Activated CD8-positive, alpha-beta T cell treated with anti-CD3 and anti-CD28 coated beads, Interleukin-2, amount 10 ng/mL, durations not matched to agents 7 days and 5 days (primary cell): ENCODE measurements at places on chromosomes 7 and 10. TPM values are rescaled to one million over a fixed set of nuclear protein-coding genes. Genes with fewer than 3 reads are reported as not detected.

- DNase-seq: no peak
- no peaks in the 10 kb centered on the region for H3K36me3 ChIP-seq
Observed at GRCh38 chr10:71693377-71693776, 26.2 kb downstream of the C10orf105 start.

DNA sequence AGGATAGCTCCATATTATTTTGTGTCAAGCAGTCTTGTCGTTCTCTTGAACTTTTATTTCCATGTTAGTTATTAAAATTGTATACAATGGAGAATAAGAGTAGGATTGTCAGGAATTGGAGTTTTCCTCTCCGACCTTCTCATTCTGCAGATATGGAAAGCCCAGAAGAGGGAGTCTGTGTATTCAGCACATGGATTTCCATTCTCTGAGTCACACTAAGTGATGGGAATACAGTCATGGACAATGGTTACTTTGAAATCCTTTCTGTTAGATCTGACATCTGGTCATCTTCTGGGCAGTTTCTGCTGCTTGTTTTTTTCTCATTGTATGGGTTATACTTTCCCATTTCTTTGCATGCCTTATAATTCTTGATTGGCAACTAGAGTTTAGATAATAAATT lies 5.0 kb upstream of the TASOR2 start:
- no peak overlapping the region for H3K27ac ChIP-seq
- H3K36me3 ChIP-seq: no peaks in the 10 kb centered on the region
- peaks cover 12% of the 10 kb centered on the region for H3K4me1 ChIP-seq
- DNase-seq: no peak

- no peaks in the 10 kb centered on the region for H3K27me3 ChIP-seq
- peaks cover 12% of the 10 kb centered on the region for H3K4me1 ChIP-seq
- H3K27ac ChIP-seq: no peak overlapping the region
- no peaks in the 10 kb centered on the region for H3K36me3 ChIP-seq
- no peak overlapping the region for H3K4me3 ChIP-seq
Observed at GRCh38 chr7:110775046-110775445, 315.9 kb upstream of the LRRN3 start.

Gene ADCY1
- 0.21 TPM for total RNA-seq

DNA sequence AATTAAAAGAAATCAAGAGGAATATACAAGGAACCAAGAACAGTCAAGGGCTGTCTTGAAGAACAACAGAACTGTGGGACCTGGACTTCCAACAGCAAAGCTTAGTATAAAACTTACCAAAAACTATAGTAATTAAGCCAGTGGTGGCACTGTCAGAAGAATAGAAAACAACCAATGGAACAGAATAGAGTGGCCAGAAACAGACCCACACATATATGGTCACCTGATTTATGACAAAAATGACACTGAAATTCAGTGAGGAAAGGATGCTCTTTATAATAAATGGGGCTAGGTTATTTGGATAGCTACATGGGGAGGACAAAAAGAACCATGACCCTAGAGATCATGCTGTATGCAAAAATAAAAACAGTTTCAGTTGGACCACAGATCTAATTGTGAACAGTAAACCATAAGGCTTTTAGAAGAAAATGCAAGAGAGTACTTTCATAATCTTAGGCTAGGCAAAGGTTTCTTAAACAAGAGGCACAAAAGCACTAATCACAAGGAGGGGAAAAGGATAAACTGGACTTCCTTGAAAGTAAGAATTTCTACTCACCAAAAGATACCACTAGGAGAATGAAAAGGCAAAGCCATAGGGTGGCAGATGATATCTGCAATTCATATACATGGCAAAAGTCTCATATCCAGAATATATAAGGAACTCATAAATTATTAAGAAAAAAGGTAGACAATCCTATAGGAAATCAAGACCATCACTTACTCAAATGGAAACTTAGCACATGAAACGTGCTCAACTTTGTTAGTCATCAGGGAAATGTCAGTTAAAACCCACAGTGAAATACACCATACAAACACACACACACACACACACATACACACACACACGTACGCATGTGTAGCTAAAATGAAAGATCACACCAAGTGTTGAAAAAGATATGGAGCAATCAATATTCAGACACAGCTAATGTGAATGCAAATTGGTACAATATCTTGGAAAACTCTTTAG lies 20.8 kb downstream of the HYCC1 start:
- peaks cover 47% of the 10 kb centered on the region for H3K36me3 ChIP-seq
- H3K27ac ChIP-seq: peak overlapping the region; percentile 15
- DNase-seq: peak; percentile 36
- H3K4me1 ChIP-seq: peaks cover 38% of the 10 kb centered on the region
- H3K4me3 ChIP-seq: no peak overlapping the region
- H3K27me3 ChIP-seq: no peaks in the 10 kb centered on the region

Gene CHST15
- not detected for total RNA-seq

DNA sequence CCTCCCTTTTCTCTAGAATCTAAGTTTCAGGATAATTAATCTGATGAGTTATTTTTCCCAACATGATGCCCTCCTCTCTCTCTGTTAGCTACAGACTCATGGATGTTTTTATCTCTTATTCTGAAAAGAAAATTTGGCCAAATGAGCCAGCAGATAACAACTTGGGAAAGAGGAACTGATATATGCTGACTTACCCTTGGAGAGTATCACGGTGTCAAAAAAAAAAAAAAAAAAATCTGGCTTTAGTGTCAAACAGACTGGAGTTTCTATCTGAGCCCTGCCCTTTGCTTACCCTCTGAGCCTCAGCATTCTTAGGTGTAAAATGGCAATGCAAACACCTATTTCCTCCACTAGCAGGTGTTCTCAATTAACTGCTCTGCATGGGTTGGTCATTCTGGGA lies 190.4 kb downstream of the AHR start:
- no peak overlapping the region for H3K4me3 ChIP-seq
- peaks cover 2% of the 10 kb centered on the region for H3K4me1 ChIP-seq
- no peak overlapping the region for H3K27ac ChIP-seq

DNA sequence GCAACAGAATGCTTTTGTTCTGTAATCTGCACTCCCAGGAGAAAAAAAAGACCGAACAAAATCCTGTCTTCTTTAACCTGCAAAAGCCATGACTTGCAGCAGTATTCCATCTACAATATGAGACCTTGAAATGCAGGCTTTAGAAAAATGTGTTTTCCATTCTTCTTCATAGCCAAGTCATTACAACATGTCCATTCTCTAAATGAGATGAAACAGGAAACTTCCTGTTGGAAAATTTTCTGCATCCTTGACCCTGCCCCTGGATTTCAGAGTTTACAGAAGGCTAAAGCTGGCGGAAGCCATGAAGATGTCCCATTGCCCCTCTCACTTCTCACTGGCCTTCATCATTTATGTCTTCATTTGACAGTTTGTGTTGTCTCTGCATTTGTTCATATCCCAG lies 546.4 kb downstream of the TNS3 start:
- no peaks in the 10 kb centered on the region for H3K27me3 ChIP-seq
- H3K27ac ChIP-seq: no peak overlapping the region
- H3K4me3 ChIP-seq: no peak overlapping the region
- DNase-seq: no peak

DNA sequence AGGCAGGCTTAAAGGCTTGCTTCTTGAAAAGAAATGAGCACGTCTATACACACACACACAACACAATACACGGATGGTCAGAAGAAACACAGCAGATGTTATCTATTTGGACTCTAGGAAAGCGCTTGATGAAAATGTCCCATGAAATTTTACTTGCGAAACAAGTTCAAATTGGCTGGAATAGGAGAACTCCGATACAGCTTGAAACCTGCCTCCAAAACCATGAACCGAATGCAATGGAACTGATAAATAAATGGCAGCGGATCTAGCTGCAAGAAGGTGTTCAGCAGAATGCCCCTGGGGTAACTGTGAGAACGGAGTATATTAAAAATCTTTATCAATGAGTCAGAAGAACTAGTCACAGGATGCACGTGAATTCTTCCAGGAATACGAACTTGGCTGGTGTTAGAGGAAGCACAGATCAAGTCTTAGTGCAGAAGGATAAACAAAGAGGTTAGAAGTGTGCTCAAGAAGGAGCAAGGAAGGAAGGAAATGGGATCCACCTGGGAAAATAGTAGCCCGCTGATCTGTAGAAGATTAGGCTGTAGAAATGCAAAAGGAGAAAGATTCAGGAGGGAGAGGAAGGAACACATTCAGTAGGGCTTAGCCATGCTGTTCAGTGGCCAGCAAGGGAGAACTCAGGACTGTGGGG lies 142.0 kb upstream of the PRKCQ start:
- H3K27me3 ChIP-seq: peaks cover 39% of the 10 kb centered on the region
- no peak overlapping the region for H3K27ac ChIP-seq
- no peak for DNase-seq
- peaks cover 6% of the 10 kb centered on the region for H3K4me1 ChIP-seq

- H3K4me3 ChIP-seq: no peak overlapping the region
Observed at GRCh38 chr10:95429639-95430038, 131.5 kb downstream of the SORBS1 start.

GRCh38 chr7:33336820-33337219 lies 207.5 kb downstream of the BBS9 start:
- H3K27me3 ChIP-seq: no peaks in the 10 kb centered on the region
- no peaks in the 10 kb centered on the region for H3K36me3 ChIP-seq
- no peak overlapping the region for H3K27ac ChIP-seq
- H3K4me1 ChIP-seq: no peaks in the 10 kb centered on the region
- no peak for DNase-seq
- H3K4me3 ChIP-seq: no peak overlapping the region

- peaks cover 2% of the 10 kb centered on the region for H3K27me3 ChIP-seq
- no peak for DNase-seq
- H3K4me1 ChIP-seq: no peaks in the 10 kb centered on the region
- H3K27ac ChIP-seq: no peak overlapping the region
- no peaks in the 10 kb centered on the region for H3K36me3 ChIP-seq
Observed at GRCh38 chr10:5640036-5640435, 26.4 kb downstream of the ASB13 start.

Gene FAM237B
- total RNA-seq: not detected

DNA sequence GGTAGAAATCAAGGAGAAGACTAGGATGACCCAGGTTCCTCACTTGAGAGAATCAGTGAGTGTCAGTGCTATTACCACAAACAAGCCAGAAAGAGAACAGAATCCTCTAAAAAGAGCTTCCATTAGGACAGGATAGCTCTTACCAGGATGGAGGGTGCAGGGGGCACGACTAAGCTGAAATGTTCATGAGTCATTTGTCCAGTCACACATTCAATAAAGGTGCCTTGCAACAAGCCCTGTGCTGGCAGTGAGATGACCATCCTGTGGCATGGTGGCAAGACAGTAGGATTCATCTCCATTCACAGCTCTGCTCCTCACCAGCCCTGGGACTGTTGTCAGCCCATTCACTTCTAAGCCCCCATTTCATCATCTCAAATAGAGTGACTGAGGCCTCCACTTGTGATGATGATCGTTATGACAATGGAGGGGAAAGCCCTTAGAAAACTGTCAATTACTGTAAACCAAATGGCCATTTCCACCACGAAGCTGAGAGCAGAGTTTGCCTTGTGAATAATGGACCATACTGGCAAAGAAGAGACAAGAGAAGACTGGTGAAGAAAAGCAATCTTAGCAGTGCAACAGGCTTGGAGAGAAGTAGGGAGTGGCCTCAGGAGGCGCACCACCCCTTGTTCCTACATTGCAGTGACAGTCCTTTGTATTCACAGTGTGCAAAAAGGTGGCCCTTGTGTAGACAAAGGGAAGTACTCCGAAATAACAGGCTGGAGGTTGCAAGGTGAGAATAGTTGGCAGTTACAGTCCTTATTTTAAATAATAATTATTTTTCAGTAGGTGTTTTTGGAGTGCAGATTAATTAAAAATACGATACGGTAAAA lies 9.0 kb upstream of the WIPF3 start:
- H3K4me1 ChIP-seq: no peaks in the 10 kb centered on the region
- H3K27me3 ChIP-seq: peaks cover 41% of the 10 kb centered on the region
- no peak overlapping the region for H3K27ac ChIP-seq

GRCh38 chr7:91628742-91629141 lies 251.8 kb downstream of the MTERF1 start:
- H3K36me3 ChIP-seq: no peaks in the 10 kb centered on the region
- no peaks in the 10 kb centered on the region for H3K27me3 ChIP-seq
- H3K4me3 ChIP-seq: no peak overlapping the region
- H3K27ac ChIP-seq: no peak overlapping the region

Gene STEAP4
- total RNA-seq: not detected

DNA sequence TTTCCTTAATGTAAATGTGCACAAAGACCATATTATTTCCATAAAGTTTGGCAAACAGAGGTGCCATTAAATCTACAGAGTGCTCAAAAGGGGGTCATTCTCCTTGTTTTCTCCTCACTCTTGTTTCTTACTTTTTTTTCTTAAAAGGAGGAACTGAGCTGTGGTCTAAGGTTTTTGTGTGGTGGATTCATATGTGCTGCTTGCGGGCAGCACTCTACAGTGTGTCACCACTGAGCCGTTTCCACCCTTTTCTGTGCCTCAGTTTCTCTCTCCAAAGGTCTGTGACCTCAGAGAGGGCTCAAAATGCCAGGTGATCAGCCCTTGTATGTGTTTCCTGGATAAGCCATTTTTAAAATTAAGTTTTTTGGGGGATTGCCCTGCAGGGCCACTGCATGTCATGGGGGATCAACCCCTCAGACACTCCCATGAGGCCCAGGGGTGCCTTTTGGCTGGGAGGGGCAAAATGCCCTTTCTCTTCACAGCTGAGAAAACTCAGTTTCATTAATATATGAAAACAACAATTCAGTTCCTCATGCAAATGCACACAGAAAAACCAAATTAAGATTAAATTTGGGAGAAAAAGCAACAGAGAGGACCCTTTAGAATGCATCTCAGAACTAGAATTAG lies 56.9 kb upstream of the VOPP1 start:
- no peaks in the 10 kb centered on the region for H3K4me1 ChIP-seq
- no peak overlapping the region for H3K27ac ChIP-seq
- peaks cover 11% of the 10 kb centered on the region for H3K27me3 ChIP-seq
- no peak for DNase-seq

DNA sequence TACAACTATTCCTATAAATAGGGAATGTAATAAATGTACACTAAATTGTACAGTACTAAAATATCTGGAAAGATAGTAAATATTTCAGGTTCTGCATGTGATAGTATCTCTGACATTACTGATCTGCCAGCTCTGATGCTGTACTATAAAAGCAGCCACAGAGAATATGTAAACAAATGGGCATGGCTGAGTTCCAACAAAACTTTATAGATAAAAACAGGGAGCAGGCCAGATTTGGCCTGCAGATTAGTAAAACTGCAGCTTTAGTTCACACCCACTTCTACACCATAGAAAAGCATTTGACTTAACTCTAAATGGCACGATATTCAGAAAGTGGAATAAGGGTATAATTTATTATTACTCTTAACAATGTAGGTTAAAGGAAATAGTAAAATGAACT lies 18.8 kb upstream of the TLL2 start:
- no peaks in the 10 kb centered on the region for H3K27me3 ChIP-seq
- no peak overlapping the region for H3K27ac ChIP-seq
- peaks cover 28% of the 10 kb centered on the region for H3K36me3 ChIP-seq
- no peak overlapping the region for H3K4me3 ChIP-seq
